Activated B cell treated with CpG ODN at 0.5 μM for 24 hours (primary cell): ENCODE measurements at places on chromosomes 5 and 9.

DNA sequence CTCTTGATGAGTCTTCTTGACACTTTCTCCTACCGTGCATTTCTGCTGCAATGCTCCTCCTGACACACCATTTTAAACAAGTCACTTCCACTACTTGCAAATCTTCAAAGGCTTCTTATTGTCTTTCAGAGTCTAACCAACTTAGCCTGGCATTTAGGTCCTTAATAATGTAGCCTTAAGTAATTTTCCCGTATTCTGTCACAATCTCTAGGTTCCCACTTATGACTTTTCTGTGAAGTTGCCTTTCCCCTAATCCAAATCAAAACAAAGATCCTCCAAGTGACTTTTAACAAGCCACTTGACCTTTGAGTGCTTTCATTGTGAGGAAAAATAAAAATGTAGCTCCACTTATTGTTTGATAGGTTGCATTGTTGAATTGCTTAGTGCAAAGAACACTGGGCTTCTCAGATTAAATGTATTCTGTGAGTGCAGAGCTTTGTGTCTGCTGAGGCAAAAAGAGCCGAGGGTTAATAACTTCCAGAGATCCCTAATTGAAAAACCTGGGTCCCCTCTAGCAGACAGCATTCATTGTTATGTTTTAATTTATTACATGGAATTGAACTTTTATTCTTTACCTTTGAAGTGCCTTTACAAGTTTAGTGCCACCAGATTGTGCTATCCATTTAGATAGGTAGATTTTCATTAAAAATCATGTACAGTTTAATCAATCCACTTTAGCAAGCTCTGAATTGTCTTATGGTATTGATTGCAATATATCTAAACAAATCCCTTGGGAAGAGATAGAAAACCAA lies 341.7 kb upstream of the TYRP1 start:
- no peak overlapping the region for H3K4me3 ChIP-seq
- no peak for DNase-seq
- no peaks in the 10 kb centered on the region for H3K27me3 ChIP-seq
- H3K27ac ChIP-seq: no peak overlapping the region
- no peaks in the 10 kb centered on the region for H3K36me3 ChIP-seq
- H3K4me1 ChIP-seq: no peaks in the 10 kb centered on the region

DNA sequence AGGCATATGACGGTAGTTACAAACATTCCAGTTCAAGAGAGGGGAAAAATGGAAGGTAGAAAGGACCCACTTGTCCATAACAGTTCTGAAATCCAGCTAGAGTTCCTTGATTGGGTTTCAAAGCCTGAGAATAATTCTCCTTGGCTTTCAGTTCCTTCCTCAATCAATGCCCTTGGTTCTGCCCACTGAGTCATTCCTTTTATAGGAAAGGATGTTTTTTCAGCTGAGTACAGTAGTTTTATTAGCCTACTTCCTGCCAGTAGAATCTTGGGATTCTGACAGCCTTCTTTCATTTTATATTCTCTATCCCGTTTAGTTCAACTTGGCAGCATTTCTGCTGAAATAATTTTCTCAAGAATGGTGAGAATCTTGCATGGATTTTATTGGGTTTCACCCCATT lies 386.9 kb upstream of the SMC2 start:
- no peak overlapping the region for H3K4me3 ChIP-seq
- H3K27me3 ChIP-seq: no peaks in the 10 kb centered on the region
- no peak overlapping the region for H3K27ac ChIP-seq

GRCh38 chr5:64707191-64707590 lies 16.9 kb downstream of the SHISAL2B start:
- peaks cover 6% of the 10 kb centered on the region for H3K27me3 ChIP-seq
- DNase-seq: no peak
- H3K4me3 ChIP-seq: no peak overlapping the region
- no peaks in the 10 kb centered on the region for H3K36me3 ChIP-seq
- H3K4me1 ChIP-seq: no peaks in the 10 kb centered on the region
- H3K27ac ChIP-seq: no peak overlapping the region

DNA sequence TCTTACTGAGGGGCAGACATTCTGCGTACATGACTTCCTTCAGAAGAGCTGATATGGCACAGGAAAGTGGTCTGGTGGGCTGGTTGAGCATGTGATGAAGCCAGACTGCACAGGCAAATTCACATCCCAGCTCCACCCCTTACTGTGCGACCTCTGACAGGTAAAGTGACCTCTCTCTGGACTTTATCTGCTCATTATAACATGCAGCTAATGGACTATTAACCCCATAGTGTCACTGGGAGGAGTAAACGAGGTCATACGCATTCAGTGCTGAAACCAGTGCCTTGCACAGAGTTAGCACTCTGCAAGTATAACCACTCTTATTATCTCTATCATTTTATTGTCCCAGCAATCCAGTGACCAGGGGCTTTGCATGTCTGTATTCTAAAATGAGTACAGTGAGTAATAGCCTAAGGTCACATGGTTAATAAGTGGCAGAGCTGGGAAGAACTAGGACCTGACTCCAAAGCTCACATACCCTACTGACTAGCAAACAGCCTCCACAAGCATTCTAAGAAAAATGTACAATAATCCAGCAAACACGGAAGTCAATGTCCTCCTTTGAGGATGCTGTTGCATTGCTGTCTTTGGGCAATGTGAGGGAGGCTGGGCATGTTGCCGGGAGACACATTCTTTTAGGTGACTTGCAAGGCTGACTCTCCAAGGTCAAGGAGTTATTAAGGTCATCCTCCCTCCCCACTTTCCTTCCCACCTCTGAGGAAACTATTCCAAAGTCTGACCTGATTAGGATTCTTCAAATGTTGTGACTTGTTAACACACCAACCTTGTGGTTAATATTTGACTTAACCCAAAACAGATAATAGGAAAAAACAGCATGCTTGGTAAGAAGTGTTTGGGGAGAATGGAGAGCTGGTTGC lies 19.0 kb downstream of the GLRX start:
- no peak overlapping the region for H3K27ac ChIP-seq
- H3K4me3 ChIP-seq: no peak overlapping the region
- no peak for DNase-seq

DNA sequence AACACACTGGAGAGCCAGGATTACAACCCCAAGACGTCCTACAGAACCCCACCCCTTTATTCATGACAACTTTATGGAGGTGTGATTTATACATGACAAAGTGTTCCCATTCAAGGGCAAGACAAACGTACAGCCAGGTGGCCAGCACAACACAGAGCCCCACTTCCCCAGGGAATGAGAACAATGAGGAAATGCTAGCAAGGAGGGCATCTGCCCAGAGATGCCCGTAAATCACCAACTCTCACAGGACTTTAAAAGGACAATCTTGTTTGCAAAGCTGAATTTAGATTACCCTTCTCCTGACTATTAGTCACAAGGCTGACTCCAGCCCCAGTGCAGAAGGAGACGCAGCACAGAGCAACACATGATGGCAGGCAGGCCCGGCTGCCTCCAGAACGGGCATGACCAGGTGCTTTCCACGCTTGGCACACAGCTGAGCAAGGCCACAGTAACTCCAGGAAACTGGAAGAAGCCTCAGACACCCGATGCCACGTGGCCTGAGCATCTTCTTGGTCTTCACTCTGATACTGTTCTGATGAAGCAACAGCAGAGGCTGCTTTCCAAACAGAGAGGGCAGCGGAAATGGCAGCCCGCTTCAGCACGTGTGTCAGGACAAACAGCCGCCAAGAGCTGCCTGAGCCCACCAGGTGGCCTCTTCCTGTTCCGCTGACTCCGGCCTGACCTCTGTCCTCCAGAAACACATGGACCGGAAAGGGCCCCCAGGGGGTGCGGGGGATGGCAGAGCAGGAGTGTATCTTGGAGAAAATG lies 51.4 kb downstream of the ROR2 start:
- H3K36me3 ChIP-seq: no peaks in the 10 kb centered on the region
- peaks cover 4% of the 10 kb centered on the region for H3K4me1 ChIP-seq
- no peak for DNase-seq
- H3K27me3 ChIP-seq: peaks cover 19% of the 10 kb centered on the region
- H3K4me3 ChIP-seq: no peak overlapping the region
- H3K27ac ChIP-seq: no peak overlapping the region

DNA sequence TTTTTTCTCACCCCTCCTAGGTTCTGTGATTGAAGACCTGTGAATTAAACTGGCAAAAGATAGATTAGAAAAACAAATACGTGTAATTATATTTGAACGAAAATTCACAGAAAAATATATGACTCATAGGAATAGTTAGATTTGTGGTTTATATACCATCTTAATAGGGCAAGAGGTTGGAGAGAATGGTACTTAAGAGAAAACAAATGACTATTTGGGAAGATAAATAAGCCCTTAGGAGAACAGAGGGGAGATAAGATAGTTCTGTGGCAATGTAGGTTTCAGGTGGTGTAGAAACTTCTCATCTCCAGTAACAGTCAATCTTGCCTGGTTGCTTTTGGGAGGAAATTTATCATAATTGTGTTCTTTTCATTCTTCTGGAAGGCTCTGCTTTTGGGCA lies 122.0 kb downstream of the PRDM9 start:
- no peak for DNase-seq
- H3K4me3 ChIP-seq: no peak overlapping the region
- H3K4me1 ChIP-seq: no peaks in the 10 kb centered on the region
- no peaks in the 10 kb centered on the region for H3K36me3 ChIP-seq

GRCh38 chr5:171736976-171737891 lies 48.4 kb upstream of the SMIM23 start:
- no peaks in the 10 kb centered on the region for H3K36me3 ChIP-seq
- no peak for DNase-seq
- peaks cover 12% of the 10 kb centered on the region for H3K4me1 ChIP-seq
